ENCODE measurements at places on chromosomes 3 and 15. TPM values are rescaled to one million over a fixed set of nuclear protein-coding genes. Genes with fewer than 3 reads are reported as not detected.

DNA sequence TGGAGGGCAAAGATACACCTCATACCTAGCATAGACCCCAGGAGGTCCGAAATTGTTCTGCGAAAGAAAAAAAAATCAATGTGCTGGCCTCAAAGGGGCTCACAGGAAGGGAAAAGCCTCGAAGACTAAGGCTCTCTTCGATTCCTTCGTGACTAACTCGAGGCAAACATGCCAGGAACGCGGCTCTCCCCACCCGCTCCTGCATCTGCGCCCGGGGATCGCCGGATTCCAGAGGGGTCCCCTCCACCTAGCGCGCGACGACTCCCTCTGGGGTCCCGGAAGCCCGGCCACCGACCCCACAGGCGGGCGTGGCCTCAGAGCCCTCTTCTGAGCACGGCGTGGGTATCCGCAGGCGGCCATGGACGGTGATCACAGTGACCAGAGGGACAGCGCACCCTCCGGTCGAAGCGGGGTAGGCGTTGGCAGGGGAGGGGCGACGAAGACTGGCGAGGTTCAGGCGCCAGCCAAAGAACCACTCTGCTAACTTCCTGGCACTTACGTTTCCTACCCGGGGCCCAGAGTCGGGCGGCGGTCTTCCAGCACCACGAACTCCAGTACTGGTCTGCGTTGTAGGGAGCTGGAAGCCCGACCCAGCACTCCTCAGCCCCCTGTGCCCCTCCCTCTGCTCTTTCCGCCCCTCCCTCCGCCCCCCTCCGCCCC, 515 bp upstream of the EIF3J start:
- peak; percentile 92 for DNase-seq
- H3K27me3 ChIP-seq, result no peaks in the 10 kb centered on the region
- H3K4me3 ChIP-seq, result peak overlapping the region; percentile 68
- H3K4me1 ChIP-seq, result peaks cover 28% of the 10 kb centered on the region
- H3K36me3 ChIP-seq, result no peaks in the 10 kb centered on the region
- peak overlapping the region; percentile 77 for H3K27ac ChIP-seq

DNA sequence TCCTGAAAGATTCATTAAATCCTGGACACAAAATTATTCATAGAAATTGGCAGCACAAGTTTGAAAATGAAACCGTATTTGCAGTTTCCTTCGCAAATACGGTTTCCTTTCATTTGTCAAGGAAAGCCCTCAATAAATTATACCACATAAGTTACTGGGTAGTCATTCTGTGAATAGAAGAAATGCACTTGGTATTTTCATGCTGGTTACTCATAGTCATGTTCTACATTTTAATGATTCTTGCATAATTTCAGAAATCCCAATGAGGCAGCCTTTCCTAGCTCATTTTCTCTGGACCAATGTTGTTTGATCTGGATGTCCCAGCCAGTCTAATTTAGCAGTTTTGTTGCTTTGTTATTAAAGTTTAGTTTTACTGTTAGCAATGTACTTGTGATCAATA, 43.2 kb downstream of the MINAR1 start:
- no peak for DNase-seq
- H3K4me3 ChIP-seq, result no peak overlapping the region
- H3K27me3 ChIP-seq, result no peaks in the 10 kb centered on the region

Gene IL5RA
- not detected for total RNA-seq

DNA sequence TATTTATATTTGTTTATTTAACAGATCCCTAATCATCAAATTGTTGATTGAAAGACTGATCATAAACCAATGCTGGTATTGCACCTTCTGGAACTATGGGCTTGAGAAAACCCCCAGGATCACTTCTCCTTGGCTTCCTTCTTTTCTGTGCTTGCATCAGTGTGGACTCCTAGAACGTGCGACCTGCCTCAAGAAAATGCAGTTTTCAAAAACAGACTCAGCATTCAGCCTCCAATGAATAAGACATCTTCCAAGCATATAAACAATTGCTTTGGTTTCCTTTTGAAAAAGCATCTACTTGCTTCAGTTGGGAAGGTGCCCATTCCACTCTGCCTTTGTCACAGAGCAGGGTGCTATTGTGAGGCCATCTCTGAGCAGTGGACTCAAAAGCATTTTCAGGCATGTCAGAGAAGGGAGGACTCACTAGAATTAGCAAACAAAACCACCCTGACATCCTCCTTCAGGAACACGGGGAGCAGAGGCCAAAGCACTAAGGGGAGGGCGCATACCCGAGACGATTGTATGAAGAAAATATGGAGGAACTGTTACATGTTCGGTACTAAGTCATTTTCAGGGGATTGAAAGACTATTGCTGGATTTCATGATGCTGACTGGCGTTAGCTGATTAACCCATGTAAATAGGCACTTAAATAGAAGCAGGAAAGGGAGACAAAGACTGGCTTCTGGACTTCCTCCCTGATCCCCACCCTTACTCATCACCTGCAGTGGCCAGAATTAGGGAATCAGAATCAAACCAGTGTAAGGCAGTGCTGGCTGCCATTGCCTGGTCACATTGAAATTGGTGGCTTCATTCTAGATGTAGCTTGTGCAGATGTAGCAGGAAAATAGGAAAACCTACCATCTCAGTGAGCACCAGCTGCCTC, 14.7 kb downstream of the THBS1 start:
- peak overlapping the region; percentile 1 for H3K27ac ChIP-seq
- peaks cover 7% of the 10 kb centered on the region for H3K4me1 ChIP-seq
- no peaks in the 10 kb centered on the region for H3K27me3 ChIP-seq
- H3K36me3 ChIP-seq, result peaks cover 32% of the 10 kb centered on the region
- no peak overlapping the region for H3K4me3 ChIP-seq

Gene TGM4
- 0.24 TPM for total RNA-seq

DNA sequence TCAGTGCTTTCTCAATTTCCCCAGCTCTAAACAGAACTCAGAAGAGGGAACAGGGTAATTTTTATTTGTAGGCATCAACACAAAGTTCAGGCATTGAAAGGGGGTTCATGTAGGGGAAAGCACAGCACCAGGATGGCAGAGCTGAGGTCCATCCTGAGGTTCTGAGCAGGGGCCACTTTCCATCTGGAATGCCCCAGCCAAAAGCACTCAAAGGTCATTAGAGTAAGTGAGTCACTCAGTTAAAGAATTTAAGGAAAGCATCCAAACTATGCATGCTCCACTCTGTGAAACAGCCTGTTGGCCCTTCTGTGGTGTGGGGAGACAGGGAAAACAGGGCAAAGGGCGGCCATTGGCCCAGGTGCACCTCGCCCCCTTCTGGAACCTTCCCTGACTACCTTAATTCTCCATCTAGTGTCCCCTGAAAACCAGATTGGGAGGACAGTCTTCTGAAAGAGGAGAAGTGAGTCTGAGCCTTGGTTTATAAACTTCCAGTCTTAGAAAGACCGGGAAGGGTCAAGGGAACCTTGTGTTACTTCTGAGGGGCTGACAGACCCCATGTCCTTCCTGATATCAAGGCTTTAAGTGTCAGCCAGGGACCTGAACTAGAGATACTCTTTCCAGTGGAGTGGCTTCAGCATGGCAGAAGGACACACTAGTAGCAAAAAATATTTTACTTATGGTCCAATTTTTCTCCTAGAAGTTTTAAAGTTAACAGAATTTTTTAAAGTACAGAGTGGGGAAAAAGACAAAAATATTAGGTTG, 133.3 kb downstream of the MYLK start:
- H3K4me1 ChIP-seq, result peaks cover 15% of the 10 kb centered on the region
- no peaks in the 10 kb centered on the region for H3K27me3 ChIP-seq
- H3K36me3 ChIP-seq, result no peaks in the 10 kb centered on the region
- H3K4me3 ChIP-seq, result no peak overlapping the region
- peak; percentile 64 for DNase-seq
- peak overlapping the region; percentile 46 for H3K27ac ChIP-seq

GRCh38 chr15:74482661-74483060, 21.7 kb upstream of the UBL7 start:
- no peak overlapping the region for H3K27ac ChIP-seq
- H3K27me3 ChIP-seq, result no peaks in the 10 kb centered on the region
- DNase-seq, result no peak
- no peaks in the 10 kb centered on the region for H3K36me3 ChIP-seq

GRCh38 chr15:70741677-70742293, 21.6 kb downstream of the UACA start:
- H3K27ac ChIP-seq, result peak overlapping the region; percentile 66
- no peaks in the 10 kb centered on the region for H3K36me3 ChIP-seq
- DNase-seq, result peak; percentile 71
- no peaks in the 10 kb centered on the region for H3K27me3 ChIP-seq
- H3K4me1 ChIP-seq, result peaks cover 27% of the 10 kb centered on the region

Gene ECE2
- not detected for total RNA-seq

Gene GRAMD1C
- 17.0 TPM for total RNA-seq

Gene SLC22A14
- not detected for total RNA-seq

GRCh38 chr3:53151870-53152660, 8.9 kb upstream of the PRKCD start:
- H3K27me3 ChIP-seq, result no peaks in the 10 kb centered on the region
- no peak overlapping the region for H3K27ac ChIP-seq
- H3K4me3 ChIP-seq, result no peak overlapping the region
- DNase-seq, result no peak

DNA sequence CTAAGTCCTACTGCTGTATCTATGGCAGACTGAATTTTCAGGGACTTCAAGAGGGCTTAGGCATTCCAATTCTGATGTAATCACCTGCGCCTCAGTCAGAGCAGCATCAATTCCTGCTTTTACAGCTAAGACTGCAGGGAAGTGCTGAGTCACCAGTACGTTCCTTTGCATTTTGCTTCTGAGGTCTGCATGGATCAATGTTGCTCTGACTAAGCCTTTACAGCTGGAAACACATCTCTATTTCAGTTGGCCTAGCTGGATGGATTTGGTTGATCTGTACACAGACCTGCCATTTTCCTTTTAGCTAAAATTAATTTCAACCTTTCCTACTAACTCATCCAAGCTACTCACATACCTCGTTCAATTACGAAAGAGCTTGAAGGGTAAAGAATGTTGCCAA, 51.3 kb downstream of the ETV5 start:
- H3K27me3 ChIP-seq, result no peaks in the 10 kb centered on the region
- no peak overlapping the region for H3K27ac ChIP-seq
- no peak for DNase-seq
- no peak overlapping the region for H3K4me3 ChIP-seq
- no peaks in the 10 kb centered on the region for H3K4me1 ChIP-seq
- H3K36me3 ChIP-seq, result no peaks in the 10 kb centered on the region

- no peaks in the 10 kb centered on the region for H3K4me1 ChIP-seq
- H3K27me3 ChIP-seq, result no peaks in the 10 kb centered on the region
- no peak overlapping the region for H3K4me3 ChIP-seq
- H3K36me3 ChIP-seq, result no peaks in the 10 kb centered on the region
- H3K27ac ChIP-seq, result no peak overlapping the region
These were observed 136.4 kb upstream of the CMC1 start for GRCh38 chr3:28104896-28105534.

Gene CSPG5
- 0.65 TPM for total RNA-seq

DNA sequence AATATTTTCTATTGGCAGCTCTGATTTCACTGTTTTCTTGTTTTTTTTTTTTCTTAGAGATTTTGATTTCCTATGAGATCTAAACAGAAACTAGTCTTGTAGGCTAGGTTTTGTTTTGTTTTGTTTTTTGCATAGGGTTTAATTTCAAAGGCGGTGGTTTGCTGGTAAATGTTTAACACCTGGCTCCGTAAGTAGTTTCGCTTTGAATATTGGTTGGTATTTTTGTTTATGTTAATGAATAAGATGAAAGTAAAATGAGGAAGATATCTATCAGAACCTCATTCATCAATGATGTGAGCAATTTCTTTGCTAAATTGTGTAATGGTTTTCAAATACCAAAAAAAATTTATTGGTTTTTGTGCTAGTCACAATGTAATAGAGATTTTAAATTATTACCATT, 39.7 kb upstream of the TM4SF1 start:
- H3K4me1 ChIP-seq, result peaks cover 13% of the 10 kb centered on the region
- no peak overlapping the region for H3K27ac ChIP-seq
- no peaks in the 10 kb centered on the region for H3K27me3 ChIP-seq

Gene NCBP2
- total RNA-seq, result 76.1 TPM

Gene CCR8
- not detected for total RNA-seq

Gene ANKRD34C
- total RNA-seq, result not detected

- no peaks in the 10 kb centered on the region for H3K36me3 ChIP-seq
- H3K27ac ChIP-seq, result no peak overlapping the region
- DNase-seq, result no peak
These were observed 68.1 kb upstream of the CGNL1 start for GRCh38 chr15:57308170-57308545.

GRCh38 chr3:103684904-103685303, 1250.1 kb downstream of the ZPLD1 start:
- no peak for DNase-seq
- H3K36me3 ChIP-seq, result no peaks in the 10 kb centered on the region
- H3K27ac ChIP-seq, result no peak overlapping the region
- no peaks in the 10 kb centered on the region for H3K4me1 ChIP-seq
- H3K4me3 ChIP-seq, result no peak overlapping the region

Gene PKM
- 968 TPM for total RNA-seq

Gene SGO1
- 15.5 TPM for total RNA-seq

DNA sequence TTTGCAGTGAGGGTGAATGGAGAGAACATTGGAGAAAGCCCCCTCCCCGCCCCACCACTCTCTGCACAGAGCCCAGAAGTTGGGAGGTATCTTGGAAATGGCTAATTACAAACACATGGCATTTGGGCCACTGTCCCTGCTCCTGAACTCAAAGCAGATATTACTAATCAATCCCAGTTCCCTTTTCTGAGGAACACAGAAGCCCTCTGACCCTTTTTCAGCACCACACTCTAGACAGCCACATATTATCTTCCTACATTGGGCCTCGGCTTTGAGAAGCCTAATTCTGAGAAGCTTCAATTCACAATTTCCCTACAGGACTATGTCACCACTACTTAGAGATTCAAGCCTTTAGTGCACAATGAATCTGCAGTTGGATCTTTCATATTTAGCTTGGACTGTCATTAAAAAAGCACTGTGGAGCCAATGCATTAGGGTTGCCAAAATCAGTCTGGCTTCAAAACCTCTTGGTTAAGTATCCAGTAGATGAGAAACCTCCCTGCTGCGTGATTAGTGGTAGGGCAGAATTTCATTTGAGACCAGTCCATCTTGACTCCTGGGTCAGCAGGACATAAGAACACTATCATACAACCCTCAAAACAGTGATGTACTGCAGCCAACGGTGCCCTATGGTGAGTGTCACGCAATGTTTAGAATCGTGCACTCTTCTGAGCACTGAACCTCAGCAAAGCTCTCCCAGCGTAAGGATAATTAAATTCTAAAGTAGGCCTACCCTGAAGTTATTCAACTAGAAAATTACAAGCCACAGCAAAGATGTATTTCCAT, 26.1 kb downstream of the MGLL start:
- peaks cover 37% of the 10 kb centered on the region for H3K4me1 ChIP-seq
- no peak overlapping the region for H3K4me3 ChIP-seq
- no peak for DNase-seq
- no peak overlapping the region for H3K27ac ChIP-seq
- no peaks in the 10 kb centered on the region for H3K27me3 ChIP-seq

All from endothelial cell of umbilical vein (primary cell).